ENCODE measurements at places on chromosomes 1 and 21. TPM values are rescaled to one million over a fixed set of nuclear protein-coding genes. Genes with fewer than 3 reads are reported as not detected.

Gene KPRP
- not detected for total RNA-seq

Gene ARHGAP30
- total RNA-seq: 304 TPM

Gene CNKSR1
- 5.0 TPM for total RNA-seq

Gene DDR2
- total RNA-seq: 0.08 TPM

Gene IL12RB2
- 32.2 TPM for total RNA-seq

Gene KIF21B
- total RNA-seq: 113 TPM

Gene ACTL8
- total RNA-seq: not detected

Gene MNDA
- not detected for total RNA-seq

Gene CLCA1
- not detected for total RNA-seq

Gene GSTM1
- total RNA-seq: not detected

Gene CATSPER4
- total RNA-seq: not detected

Gene RIT1
- total RNA-seq: 32.1 TPM

Gene AZIN2
- total RNA-seq: 7.0 TPM
